NCI-H2081 (cell line): ENCODE measurements at places on chromosomes 6 and 20.

GRCh38 chr6:17334265-17334664 lies 53.1 kb downstream of the RBM24 start:
- DNase-seq, result no peak

DNA sequence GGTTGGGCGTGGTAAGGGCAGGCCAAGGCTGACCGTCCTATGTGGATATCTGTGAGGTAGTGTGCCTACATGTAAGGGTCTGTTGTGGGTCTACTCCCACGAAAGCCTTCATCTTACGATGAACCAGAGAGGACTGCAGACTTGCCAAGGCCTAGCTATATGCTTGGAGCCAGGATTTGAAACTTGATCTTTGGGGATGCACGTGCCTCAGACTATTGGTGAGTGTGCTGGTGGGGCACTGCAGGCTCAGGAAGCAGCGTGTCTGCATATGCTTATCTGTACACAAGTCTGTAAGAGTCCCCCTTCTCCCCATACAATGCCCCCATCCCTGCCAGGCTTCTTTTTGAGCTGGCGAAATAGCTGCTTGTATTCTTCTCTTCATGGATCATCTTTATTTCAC lies 17.9 kb downstream of the PLCG1 start:
- no peak for DNase-seq

GRCh38 chr20:46635514-46636136 lies 15.6 kb downstream of the SLC13A3 start:
- DNase-seq, result no peak

GRCh38 chr6:22110061-22110460 lies 186.8 kb downstream of the PRL start:
- DNase-seq, result no peak

DNA sequence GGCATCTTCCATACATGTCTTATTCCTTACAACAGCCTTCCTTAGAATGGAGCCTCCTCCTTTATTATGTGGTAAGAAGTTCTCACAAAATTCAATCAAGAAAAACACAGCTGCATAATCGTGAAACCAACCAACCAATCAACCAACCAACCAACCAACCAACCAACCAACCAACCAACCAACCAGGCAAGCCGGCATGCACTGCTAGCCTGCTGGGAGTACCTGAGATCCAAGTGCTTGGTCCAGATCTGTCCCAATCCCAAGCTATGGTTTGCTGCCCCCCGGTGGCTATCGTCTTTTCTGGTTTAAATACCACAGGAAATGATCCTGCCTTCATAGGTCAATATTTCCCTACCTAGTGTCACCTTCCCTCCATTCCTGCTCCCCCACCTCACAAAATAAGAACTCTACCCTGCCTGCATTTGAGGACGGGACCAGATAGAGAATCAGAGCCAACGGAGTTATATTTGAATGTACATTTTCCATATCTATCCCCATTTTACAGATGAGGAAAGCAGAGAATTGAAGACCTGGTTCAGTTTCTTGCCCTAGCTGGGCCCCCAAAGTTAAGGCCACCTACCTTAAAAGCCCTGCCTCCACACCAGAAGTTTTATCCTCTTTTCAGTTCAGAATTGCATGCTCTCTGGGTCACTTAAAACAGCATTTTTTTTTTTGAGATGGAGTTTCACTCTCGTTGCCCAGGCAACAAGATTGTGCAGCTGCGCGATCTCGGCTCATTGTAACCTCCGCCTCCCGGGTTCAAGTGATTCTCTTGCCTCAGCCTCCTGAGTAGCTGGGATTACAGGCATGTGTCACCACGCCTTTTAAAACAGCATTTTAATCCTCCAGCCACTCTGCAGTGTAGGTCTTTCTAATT lies 27.1 kb downstream of the RAB44 start:
- peak; percentile 73 for DNase-seq

GRCh38 chr20:58366866-58367265 lies 22.2 kb upstream of the VAPB start:
- no peak for DNase-seq

DNA sequence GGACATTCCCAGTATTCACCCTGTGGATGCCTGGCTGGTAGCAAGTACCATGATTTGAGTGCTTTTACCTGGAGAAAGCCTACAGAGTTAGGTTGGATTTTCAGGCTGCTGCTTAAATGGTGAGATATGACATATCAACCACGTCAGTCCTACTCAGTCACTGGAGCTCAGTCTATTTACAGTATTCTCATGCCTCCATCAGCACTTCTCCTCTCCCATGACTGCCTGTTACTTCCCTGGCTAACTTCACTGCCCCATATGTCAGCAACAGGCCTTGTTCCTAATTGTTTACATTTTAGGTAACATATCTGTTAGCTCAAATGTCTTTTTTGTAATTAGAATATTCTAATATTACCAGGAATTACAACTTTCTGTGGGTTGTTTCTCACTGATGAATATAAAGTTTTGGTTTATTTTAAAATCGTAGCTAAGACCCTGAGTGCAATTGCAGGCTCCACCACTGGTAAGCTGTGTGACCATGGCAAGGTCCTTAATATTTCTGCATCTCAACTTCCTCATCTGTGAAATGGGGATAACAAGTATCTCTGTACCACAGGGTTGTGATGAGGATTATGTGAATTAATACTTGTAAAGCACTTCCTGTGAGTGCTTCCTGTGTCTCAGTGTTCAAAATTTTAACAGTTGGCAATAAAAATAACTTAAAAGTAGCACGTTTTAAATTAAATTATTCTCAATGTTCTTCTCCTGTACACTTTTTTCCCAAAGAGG lies 54.3 kb downstream of the RNF144B start:
- no peak for DNase-seq

DNA sequence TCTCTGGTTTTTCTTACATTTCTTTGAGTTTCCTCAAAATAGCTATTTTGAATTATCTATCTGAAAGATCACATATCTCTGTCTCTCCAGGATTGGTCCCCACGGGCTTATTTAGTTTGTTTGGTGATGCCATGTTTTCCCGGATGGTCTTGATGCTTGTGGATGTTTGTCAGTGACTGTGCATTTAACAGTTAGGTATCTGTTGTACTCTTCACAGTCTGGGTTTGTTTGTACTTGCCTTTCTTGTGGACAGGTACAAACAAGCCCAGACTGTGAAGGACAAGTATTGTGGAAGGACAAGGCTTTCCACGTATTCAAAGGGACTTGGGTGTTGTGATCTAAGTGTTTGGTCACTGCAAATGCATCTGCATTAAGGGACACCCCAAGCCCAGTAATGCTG lies 49.9 kb upstream of the TOP1 start:
- DNase-seq, result no peak
